Left ventricle myocardium superior (tissue), 1 donor: ENCODE measurements at places on chromosomes 13 and 19. TPM values are rescaled to one million over a fixed set of nuclear protein-coding genes. Genes with fewer than 3 reads are reported as not detected.

The CSNK1G2 gene
- 27.9 TPM for total RNA-seq

The PRTN3 gene
- not detected for total RNA-seq

- DNase-seq, result no peak
Observed at GRCh38 chr13:99323488-99323887, 16.3 kb upstream of the GPR183 start.

DNA sequence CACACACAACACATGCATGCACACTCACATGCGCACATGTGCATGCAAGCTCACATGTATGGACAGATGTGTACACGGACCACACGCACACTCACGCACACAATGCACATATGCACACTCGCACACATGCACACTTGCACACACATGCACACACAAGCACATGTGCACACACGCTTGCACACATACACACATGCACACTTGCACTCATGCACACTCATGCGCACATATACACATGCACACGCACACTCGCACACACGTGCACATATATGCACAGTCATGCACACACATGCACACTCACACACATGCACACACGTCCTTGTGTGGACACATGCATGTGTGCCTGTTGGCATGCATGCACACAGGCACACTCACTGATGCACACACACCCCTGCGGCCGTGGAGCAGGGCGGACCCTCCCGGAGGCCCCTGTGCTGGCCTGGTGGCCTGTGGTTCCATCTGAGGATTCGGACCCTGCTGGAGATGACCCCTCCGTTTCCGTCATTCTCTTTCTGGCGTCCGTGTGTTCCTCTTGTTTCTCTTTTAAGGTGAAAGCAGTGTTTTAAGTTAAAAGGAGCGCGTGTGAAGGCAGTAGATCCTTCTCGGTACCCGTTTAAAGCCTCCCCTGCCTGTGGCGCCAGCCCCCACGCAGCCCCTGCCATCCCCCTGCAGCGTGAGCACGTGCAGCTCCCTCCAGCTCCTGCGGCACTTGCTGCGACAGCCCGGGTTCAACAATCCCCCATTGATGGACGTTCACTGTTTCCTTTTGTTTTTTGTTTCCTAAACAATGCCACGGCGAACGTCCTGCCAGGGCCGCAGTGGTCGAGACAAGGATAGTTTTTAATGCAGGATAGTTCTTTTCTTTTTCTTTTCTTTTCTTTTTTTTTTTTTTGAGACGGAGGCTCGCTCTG lies 5.6 kb downstream of the NDUFS7 start:
- DNase-seq, result no peak

- DNase-seq, result no peak
Observed at GRCh38 chr19:4932711-4933110, 23.4 kb downstream of the UHRF1 start.
